Activated CD4-positive, alpha-beta T cell treated with anti-CD3 and anti-CD28 coated beads, Interleukin-2, amount 10 ng/mL, durations not matched to agents 24 days and 14 days (primary cell): ENCODE measurements at places on chromosomes 12 and 14. TPM values are rescaled to one million over a fixed set of nuclear protein-coding genes. Genes with fewer than 3 reads are reported as not detected.

The TAS2R14 gene
- 2.7 and 3.5 TPM in 2 replicates for total RNA-seq

The DPY19L2 gene
- 0.61 and 0.80 TPM in 2 replicates for total RNA-seq

- peaks cover 7% of the 10 kb centered on the region for H3K27me3 ChIP-seq
- no peaks in the 10 kb centered on the region for H3K4me1 ChIP-seq
- no peak overlapping the region for H3K4me3 ChIP-seq
- no peaks in the 10 kb centered on the region for H3K36me3 ChIP-seq
Measured at GRCh38 chr14:105536691-105537579, 10.6 kb downstream of the TMEM121 start.

- H3K27me3 ChIP-seq, result no peaks in the 10 kb centered on the region
- H3K4me1 ChIP-seq, result no peaks in the 10 kb centered on the region
- no peak overlapping the region for H3K4me3 ChIP-seq
- DNase-seq, result no peak
- H3K27ac ChIP-seq, result no peak overlapping the region
Measured at GRCh38 chr12:132275110-132275531, 54.3 kb downstream of the GALNT9 start.

GRCh38 chr12:104653730-104654664 lies 197.2 kb downstream of the CHST11 start:
- peaks cover 36% of the 10 kb centered on the region for H3K4me1 ChIP-seq
- H3K27ac ChIP-seq, result peak overlapping the region; percentile 73
- no peak overlapping the region for H3K4me3 ChIP-seq
- peak; percentile 71 for DNase-seq
- no peaks in the 10 kb centered on the region for H3K27me3 ChIP-seq
